ENCODE measurements at places on chromosomes 4 and X. TPM values are rescaled to one million over a fixed set of nuclear protein-coding genes. Genes with fewer than 3 reads are reported as not detected.

- no peak for DNase-seq
Observed at GRCh38 chr4:188158336-188158735, 19.1 kb downstream of the TRIML1 start.

- no peak for DNase-seq
Observed at GRCh38 chrX:49197543-49198087, 2.4 kb downstream of the SYP start.

Gene MND1
- 5.5 TPM for total RNA-seq

GRCh38 chr4:185109736-185110135 lies 33.3 kb upstream of the SLC25A4 start:
- DNase-seq = no peak

GRCh38 chr4:7298619-7299009 lies 106.3 kb downstream of the SORCS2 start:
- no peak for DNase-seq

- DNase-seq = no peak
Observed at GRCh38 chr4:37749398-37749988, 63.3 kb upstream of the RELL1 start.

DNA sequence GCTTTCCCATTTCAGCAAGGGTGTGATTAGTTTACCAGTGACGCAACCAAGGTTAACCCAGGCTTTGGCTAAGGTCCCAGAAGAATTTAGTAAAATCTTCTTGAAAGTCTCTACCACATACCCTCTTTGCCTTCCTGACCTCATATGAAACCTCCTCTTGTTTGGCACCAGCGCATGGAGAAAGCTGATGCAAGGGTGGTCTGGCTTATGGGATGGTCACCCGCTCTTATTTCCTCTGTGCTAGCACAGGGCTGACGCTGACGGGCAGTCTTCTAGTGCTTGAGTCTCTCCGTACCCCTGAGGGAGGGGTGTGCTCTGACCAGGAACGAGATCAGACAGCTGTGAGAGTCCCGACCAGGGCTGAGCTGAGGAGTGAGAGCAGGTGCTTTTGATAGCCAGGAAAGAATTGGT lies 137.6 kb downstream of the TENM3 start:
- no peak for DNase-seq

Gene WDR1
- 501 TPM for total RNA-seq

GRCh38 chr4:145735347-145735675 lies 55.4 kb downstream of the C4orf51 start:
- DNase-seq = no peak

GRCh38 chr4:165118256-165118909 lies 5.7 kb upstream of the TMEM192 start:
- no peak for DNase-seq

GRCh38 chrX:66014084-66014483 lies 25.8 kb downstream of the VSIG4 start:
- DNase-seq = no peak

Gene SAGE1
- 0.15 TPM for total RNA-seq

Measured in endothelial cell (in vitro differentiated cells).